ENCODE measurements at places on chromosomes 16 and 17.

DNA sequence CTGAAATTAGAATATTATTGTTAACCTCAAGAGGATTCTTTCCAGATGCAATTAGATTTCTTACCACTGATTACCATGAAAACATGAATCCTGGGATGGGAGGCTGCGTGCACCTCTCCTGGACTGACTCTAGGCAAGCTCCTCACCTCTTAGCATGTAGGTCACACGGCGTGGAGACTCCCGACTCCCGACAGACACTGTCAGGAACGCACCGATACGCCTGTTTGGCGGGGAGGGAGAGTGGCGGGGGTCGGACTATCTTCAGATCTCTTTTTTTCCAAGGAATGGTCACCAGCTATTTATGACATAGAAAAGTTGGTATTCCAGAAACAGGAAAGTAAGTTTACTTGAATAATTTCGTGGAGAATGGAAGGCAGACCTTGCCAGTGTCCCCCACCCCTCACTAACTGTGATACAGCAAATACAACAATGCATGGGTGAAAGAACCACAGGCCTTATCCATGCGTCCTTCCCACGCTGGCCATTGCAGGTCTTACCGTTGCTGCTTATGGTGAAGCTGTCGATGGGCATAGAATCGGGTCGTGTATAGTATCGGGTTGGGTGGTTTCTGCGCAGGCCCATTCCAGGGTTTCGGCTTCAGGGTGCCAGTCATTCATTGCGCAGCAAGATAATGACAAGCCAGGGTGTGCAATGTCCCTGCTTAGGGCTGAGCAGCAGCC lies 62.6 kb upstream of the ENDOV start:
- DNase-seq, result no peak

DNA sequence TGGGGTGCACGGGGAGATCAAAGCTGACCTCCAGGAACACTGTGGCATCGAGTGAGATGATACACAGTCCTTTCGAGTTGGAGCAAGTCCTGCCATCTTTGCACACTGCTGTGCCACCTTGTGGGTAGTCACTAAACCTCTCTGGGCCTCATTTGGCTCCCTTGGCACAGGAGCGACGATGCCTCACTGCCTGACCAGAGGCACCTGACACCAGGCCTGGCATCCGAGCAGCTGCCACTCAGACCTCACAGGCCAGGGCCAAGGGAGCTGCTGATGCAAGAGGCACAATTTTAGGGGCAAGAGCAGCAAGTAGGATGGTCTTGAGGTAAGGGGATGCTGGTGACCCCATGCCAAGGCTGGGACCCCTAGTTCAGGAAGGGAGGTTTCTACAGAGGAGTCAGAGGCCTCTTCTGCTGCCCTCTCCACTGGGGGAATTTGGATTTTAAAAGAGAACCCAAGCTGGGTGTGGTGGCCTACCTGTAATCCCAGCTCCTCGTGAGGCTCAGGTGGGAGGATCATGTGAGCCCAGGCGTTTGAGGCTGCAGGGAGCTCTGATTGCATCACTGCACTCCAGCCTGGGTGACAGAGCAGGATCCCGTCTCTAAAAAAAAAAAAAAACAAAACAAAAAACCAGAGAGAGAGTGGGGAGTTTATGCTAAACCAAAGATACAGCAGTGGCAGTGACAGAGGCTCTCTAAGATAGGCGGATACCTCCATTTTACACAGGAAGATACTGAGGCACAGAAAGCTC lies 6.7 kb upstream of the ADGRG1 start:
- no peak for DNase-seq

GRCh38 chr16:1762196-1762878 lies 9.0 kb downstream of the NME3 start:
- DNase-seq, result no peak

GRCh38 chr16:79618692-79619050 lies 18.1 kb upstream of the MAF start:
- no peak for DNase-seq

DNA sequence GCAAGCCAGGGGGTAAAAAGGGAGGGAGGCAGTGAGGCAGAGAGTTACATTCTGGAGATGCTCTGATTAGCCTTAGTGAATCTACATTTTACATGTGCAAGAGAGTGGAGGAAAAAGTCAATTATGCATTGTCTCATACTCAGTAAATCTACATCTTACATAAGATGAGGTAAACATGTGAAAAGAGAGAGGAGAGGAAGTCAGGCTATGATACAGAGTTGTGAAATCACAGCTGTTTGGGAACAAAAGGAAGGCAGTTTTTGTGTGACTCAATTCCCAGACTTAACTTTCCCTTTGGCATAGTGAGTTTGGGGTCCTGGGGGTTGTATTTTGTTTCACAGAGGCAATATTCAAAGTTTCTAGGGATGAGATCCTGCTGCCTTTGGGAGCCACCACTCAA lies 67.8 kb downstream of the GP2 start:
- no peak for DNase-seq

GRCh38 chr17:38897176-38897575 lies 27.3 kb downstream of the LASP1 start:
- DNase-seq, result no peak

GRCh38 chr16:75726390-75726789 lies at the start of gene CPHXL:
CPHXL (minus strand) TSS chr16:75726490; CDS start chr16:75726442, 48 bp downstream.
- DNase-seq, result no peak

DNA sequence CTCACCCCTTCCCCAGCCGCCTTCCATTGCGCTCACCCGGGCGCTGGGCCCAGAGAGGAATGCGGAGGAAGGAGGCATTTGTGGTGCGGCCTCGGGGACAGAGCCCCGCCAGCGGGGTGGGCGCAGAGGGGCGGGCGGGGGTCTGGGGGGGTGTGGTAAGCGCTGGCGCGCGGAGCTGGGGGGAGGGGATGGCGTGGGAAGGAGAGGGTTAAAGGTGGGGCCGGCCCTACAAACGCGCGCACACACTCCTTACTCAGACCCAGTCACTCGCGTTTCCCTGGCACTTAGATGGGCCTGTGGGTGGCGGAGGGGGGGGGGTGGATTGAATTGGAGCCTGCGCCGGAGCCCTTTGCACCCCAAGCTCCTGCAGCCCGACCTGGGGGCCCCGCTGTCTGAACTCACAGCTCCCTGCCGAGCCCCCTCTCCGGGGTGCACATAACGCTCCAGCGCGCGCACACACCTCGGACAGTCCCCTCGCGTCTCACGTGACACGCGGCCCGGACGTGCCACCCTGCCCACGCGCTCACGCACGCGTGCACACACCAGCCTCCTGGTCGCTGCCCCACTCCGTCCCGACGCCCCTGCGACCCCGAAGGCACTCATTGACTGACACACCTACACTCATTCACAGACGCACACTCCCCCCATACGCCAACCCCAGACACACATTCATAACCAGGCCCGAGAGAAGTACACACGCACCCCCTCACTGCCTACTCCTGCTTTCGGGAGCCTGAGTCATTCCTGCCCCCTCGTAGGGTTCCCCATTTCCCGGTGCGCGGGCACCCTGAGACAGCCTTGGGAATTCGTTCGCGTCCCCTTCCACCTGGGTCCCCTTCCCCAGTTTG lies 844 bp downstream of the TBKBP1 start:
- peak; percentile 57 for DNase-seq

GRCh38 chr17:81537343-81537855 lies 9.2 kb downstream of the FSCN2 start:
- peak; percentile 94 for DNase-seq

DNA sequence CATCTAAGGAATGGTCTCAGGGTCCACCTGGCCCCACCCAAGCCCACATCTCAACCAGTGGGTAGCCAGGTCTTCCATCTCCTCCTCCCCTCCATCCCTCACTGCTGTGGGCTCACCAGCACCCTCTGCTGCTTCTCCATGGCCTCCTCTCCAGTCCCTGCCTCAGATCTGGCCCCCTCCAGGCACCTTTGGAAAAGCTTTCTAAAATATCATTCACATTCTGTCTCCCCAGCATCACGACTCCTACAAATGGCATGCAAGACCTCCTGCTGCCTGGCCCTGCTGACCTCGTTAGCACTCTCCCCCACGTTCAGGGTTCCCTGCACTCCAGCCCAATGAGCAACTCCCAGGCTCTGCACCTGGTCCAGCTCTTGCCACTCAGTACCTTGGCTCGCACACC lies 13.7 kb downstream of the GLP2R start:
- DNase-seq, result peak; percentile 74

- no peak for DNase-seq
These were observed 30.1 kb upstream of the ABCC1 start for GRCh38 chr16:15919331-15919730.

DNA sequence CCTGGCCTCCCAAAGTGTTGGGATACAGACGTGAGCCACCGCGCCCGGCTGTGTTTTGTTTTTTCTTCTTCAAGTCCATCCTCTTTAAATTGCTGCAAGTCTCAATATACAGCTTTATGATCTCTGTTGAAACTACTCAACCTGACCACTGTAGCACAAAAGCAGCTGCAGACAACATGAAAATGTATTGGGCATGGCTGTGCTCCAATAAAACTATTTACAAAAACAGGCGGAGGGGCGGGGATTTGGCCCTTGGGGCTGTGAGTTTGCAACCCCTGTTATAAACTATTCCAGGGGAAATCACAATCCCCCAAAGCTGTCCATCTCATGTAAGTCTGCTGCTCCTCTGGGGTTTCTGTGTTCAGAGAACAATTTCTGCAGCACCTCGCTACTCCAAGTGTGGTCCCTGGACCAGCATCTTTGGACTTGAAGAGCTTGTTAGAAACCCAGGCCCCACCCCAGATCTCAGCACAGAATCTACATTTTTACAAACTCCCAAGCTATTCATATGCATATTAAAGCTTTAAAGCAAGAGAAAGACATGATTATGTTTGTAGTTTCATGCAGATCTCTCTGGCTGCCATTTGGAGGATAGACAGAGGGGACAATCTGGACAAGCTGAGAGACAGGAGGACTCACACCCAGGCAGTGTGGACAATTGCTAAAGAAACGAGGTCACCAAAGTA lies 33.6 kb downstream of the TEKT5 start:
- no peak for DNase-seq

DNA sequence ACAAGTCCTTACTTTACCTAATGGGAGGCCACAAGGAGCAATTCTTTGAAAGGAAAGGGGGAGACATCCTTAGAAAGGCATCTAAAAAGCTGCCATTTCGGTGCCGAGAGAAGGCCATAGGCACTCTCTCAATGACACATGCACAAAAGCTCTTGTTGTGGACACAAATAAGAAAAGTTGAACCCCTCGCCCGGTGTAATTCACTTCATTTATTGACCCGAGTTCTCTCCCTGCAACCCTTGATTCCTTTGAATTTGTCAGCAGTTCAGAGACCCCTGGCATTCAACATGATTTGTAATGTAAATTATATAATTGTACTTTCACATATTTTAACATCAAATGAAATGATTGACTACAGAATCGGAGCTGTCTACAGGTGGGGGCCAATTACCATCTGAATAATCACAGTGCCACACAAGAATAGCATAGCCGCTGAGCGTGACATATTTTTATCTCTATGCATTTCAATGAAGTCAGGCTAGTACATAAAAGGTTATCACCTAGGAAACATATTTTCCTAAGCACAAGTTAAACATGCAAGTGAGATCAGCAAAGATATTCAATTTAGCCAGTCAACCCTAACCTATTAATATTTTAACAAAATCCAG lies 66.7 kb downstream of the IRX6 start:
- no peak for DNase-seq

- peak; percentile 62 for DNase-seq
These were observed 14.5 kb upstream of the VWA3A start for GRCh38 chr16:22077700-22078313.

- no peak for DNase-seq
These were observed 246.8 kb downstream of the RBFOX1 start for GRCh38 chr16:7579454-7579853.

- DNase-seq, result no peak
These were observed 1.5 kb downstream of the TNFSF12 start for GRCh38 chr17:7550344-7550743.

GRCh38 chr17:40419559-40420331 lies 2.0 kb upstream of the TOP2A start:
- DNase-seq, result no peak

- DNase-seq, result no peak
These were observed 354.2 kb downstream of the PMP22 start for GRCh38 chr17:14910916-14911315.

GRCh38 chr17:58415371-58416055 lies 1.8 kb downstream of the RNF43 start:
- peak; percentile 68 for DNase-seq

- DNase-seq, result peak; percentile 88
These were observed 1.7 kb upstream of the ZNF423 start for GRCh38 chr16:49857423-49858181.

- no peak for DNase-seq
These were observed 19.5 kb upstream of the KCNJ12 start for GRCh38 chr17:21356537-21357127.

DNA sequence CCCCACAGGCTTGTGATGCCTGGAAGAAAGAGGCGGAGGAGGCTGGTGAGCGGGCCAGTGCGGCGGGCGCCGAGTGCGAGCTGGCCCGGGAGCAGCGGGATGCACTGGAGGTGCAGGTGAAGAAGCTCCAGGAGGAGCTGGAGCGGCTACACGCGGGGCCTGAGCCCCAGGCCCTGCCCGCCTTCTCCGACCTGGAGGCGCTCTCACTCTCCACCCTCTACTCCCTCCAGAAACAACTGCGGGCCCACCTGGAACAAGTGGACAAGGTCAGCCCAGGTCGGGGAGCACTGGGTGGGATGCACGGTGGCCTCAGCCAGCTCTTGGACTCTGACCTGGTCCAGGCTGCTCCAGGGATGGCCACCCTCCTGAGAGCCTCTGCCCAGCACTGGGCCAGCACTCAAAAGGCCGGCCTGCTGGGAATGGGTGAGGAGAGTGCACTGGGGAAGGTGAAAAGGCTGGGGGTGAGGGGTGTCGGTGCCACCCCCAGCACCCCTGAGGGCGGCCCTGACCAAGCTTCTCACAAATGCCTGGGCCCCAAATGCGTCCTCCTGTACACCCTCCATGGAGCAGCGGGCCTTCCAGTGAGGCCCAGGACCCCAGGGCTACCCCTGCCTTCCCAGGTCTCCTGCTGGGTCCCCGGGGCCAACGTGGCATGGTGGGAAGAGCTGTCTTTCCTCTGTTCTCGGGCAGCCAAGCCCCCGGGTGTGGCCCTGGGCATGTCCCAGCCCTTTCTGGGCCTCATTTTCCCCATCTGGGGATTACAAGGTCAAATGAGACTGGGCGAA lies 20.8 kb downstream of the UNC13D start:
- DNase-seq, result no peak

- DNase-seq, result no peak
These were observed 16.1 kb downstream of the PPL start for GRCh38 chr16:4920826-4921225.

DNA sequence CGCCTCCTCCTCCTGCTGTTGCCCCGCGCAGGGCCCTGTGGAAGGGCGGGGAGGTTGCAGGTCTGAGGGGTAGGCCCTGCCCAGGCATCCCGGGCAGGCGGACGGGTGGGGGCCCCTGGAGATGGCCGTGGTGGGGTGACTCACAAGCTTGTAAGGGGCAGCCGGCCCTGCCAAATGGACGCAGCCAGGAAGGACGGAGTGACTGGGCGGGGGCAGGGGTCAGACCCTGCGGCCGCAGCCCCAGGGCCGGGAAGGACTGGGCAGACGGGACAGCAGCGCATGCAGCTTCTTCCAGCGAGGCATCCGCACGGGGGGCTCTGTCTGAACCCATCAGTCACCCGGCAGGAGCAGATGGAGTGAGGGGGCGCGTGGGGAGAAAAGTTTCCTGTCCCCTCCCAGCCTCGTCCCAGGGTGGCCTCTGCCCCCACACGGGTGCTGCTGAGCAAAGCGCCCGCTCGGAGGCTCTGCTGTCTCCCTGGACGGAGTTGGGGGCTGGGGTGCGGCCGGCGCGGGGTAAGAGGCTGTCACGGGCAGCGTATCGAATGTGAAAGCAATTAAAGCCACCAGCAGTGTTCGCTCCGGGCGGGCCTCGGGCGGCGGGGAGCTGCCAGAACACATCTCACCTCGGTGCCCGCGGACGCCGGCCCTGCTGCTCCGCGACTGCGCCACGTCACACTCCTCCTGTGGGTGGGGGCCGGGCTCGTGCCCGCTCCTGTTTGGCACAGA lies 5.4 kb upstream of the PRR35 start:
- DNase-seq, result no peak

GRCh38 chr17:75754378-75755204 lies 10.4 kb downstream of the GALK1 start:
- no peak for DNase-seq
